ENCODE measurements at places on chromosomes 6 and 20.
A peak's percentile ranks its signal among the peaks of the same experiment; 100 is the strongest.

GRCh38 chr6:37170273-37171200 lies 585 bp downstream of the PIM1 start:
- peak; percentile 56 for DNase-seq

DNA sequence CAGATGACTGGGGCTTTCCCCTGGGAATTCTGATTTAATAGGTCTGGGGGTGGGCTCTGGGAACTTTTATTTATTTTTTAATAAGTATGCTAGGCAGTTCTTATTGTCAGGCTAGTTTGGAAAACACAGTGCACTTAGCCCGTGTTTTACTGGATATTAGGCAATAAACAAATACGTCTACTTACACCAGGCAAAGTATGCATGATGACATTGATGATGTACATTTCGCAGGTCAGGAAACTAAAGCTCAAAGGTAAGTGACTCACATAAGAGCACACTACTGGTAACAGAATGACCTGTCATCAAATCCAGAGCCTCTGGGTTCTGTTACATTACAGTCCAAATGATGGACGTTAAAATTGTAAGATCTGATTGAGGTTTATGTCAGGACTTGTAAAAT lies 144.4 kb upstream of the EXOC2 start:
- DNase-seq, result no peak

DNA sequence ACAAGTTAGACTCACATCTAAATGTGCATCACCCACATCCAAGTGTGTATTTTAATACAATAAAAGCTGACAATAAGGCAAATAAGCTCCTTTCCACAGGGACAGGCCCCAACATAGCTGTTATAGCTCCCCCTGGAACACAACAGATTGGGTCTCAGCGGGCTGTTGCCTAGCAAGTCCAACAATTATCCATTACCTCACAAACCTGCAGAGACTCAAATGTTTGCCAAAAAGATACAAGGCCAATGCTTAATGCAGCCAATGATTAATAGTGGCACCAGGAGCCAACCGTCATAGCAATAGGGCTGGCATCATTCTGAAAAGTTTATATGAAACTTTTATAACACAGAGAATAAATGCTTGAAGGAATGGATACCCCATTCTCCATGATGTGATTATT lies 35.7 kb downstream of the EPB41L2 start:
- no peak for DNase-seq

DNA sequence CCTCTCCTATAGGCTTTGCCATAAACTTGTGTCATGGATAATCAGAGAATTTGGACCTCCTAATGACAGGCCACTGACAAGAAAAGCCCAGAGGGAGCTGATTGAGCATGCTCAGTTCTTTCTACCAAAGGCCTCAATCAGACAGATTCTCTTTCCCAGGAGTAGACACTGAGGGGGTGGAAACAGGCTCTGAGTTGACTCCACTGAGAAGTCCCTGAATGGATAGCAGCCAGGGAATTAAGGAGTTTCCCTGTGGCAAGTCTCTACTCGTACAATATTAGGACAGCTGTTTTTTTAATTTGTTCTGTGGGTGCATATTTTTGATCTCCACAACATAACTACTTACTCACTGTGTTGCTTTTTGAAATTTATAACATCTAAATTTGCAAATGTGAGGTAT lies 63.3 kb downstream of the SLC16A10 start:
- no peak for DNase-seq

DNA sequence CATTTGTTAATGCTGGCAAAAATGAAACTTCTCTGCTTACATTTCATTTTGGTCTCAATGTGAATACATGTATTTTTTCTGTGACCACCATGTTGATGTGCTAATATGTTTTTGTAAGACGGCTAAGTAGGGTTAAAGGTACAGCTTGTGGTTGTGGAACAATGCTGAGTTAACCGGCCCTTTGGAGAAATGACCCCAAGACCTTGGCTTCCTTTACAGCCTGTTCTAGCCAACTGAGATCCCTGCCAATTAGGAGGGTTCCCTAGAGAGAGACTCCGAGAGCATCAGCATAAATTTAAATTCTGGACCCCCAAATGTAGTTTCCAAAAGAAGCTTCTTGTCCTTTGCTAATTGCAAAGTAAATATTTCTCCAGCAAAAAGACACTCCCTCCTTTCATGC lies 44.4 kb downstream of the RSPO3 start:
- DNase-seq, result no peak

DNA sequence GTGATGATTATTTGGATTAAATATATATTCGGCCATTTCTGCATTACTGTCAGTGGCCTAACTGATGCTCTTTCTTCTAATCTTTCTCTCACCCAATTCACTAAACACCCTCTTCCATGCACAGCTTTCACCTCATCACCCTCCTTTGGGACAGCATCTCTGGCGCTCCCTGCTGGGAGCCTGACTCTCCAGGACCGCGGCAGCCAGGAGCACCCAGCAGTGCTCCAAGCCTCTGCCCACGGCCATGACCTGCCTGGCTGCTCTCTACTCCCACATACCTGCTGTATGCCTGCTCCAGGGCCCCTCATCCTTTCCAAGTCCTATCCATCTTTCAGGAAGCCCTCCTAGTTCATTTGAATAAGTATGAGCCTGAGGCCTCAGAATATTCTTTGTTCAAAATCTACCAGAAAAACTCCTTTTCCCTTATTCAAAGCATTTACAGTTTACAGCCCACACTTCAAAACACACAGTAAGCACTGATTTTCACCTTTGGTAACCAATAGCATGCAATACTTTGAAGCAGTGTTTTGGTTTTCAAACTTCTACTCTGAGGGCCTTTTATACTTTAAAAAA lies 15.2 kb downstream of the CTCFL start:
- peak; percentile 39 for DNase-seq

DNA sequence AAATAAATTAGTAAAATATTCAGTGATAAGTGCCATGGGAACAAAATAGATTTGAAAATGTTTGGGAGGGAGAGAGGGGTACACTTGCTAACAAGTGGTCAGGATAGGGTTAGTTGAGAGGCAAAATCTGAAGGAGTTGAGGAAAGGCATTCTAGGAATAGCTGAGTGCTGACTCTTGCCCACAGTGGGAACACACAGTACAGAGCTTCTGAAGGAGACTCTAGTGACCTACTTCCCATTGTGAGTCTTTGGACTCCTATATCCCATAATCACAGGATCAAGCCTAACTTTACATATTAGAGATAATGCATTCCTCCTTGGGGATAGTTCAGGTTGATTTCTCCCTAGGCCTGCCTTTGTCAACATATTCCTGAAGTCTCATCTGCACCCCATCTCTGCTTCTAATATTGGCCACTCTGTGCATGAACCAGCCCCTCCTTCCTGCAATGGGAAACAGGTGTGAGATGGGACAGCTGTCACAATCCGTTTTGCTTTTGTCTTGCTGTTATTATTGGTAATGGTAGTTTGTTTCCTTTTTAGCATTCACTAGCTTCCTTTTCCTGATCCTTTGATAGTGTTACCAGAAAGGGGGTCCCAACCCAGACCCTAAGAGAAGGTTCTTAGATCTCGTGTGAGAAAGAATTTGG lies 2.6 kb upstream of the TRIM38 start:
- DNase-seq, result no peak

DNA sequence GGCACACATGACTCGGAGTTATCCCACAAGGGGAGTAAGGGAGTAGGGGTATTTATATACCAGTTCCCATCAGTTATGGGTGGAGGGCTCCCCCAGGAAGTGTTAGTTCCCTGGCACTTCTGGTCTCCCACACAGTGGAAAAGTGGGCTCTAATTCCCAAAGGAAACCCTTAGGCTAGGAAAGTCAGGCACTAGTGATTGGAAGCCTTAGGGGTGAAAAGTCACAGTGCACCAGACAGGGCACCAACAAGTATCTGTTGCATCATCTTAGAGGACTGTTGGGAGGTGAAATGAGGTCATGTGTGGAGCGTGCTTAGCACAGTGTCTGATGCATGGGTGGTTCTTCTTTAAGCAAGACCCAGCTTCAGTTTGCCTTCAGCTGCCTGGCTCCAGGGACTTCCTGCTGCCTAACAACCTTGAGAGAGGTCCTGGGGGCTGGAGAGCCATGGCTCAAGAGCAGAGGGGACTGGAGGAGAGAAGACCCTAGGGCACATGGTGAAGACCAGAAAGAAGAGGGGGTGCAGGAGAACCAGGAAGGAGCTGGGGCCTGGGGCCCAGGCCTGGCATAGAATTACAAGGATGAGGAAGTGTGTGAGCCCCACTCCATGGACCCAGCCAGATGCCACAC lies 7.5 kb upstream of the FOXP4 start:
- DNase-seq, result peak; percentile 86

GRCh38 chr6:6858533-6858982 lies 249.2 kb upstream of the RREB1 start:
- peak; percentile 85 for DNase-seq

DNA sequence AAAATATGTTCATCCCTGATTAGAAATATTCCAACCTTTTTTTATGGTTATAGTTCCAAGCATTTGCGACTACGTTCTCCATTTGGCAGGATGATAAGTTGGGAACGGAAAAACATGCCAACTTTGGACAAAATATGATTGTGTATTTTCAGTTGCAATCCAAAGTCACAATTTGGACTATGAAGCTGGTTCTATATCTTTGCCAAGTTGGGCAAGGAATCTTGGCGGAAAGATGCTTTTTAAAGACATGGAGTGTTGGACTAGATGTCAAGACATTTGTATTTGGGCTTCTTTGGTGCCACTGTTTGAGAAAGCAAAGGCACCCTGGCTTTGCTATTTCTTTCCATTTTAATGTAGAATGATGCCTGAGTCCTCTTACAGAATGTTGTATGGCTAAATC lies 33.3 kb upstream of the JAG1 start:
- no peak for DNase-seq

DNA sequence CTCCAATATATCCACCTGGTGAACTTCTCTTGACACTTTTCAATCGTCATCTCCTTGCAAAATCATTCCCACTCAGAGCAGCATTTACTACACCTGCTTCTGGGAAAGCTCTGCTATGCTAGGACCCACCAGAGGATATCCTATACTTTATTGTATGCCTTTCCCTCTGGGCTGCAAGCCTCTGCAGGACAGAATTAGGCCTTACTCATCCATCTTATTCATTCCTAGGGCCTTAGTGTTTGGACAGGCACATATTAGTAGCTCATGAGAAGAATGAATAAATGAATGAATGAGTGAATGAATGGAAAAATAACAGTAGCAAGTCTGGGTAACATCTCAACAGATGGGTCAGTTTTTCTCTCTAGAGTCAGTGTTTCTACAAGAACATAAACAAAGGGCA lies 216.1 kb downstream of the MAFB start:
- no peak for DNase-seq

DNA sequence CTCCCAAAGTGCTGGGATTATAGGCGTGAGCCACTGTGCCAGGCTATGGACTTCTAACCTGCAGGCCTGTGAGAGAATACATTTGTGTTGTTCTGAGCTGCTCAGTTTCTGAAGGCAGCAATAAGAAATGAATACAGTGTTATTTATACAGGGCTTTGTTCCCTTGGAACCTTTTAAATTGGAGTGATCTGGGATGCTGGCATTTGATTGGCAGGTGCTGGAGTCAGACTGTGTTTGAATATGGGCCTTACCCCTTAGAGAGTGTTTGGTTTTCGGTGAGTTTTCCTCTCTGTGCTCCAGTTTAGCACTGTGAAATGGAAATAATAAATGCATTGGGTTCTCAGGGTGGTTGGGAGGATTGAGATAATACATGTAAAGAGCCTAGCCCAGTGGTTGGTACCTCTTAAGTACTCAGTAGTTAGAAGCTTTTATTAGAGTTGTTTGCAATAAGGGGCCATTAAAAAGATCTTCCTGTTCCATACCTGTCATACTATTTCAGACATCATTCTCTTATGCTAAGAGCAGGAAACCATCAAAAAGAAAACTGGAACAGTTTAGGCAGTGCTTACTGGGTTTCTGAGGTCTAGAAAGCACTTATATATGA lies 22.1 kb downstream of the BMP6 start:
- DNase-seq, result no peak

GRCh38 chr20:18172379-18172778 lies 34.7 kb downstream of the KAT14 start:
- no peak for DNase-seq

DNA sequence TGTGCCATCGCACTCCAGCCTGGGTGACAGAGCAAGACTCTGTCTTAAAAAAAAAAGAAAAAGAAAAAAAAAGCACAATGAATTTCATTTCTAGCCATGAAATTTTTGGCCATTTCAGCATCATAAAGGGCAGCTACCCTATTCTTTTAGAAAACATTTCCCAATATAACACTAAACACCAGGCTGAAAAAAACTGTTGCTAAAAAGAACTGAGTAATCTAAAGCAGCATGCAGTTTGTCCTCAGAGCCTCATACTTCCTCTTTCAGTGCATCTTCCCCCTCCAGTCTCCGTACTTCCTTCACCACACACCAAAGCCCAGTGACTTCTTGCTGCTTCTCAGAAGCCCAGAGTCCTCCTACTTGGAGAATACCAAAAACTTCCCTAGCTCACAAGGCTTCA lies 5.6 kb upstream of the IFNGR1 start:
- DNase-seq, result peak; percentile 91

DNA sequence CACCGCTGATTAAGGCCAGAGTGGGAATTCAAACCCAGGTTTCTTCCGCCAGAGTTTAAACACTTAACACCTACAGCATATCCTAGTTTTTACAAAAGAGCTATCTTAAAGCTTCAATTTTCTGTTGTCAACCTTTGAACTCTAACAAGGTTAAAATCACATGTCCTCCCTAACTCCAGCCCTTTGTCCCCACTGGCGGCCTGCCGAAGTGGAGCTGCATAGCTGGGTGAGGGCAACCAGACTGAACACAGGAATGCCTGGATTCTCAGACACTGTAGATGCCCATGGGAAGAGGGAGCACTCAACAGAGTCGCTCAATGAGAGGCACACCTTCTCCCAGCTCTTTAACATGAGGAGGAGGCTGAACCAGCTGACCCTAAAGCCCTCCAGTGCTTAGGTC lies 59.1 kb downstream of the LRFN2 start:
- no peak for DNase-seq

- DNase-seq, result no peak
Measured at GRCh38 chr6:24648276-24648675, 2.3 kb upstream of the KIAA0319 start.

DNA sequence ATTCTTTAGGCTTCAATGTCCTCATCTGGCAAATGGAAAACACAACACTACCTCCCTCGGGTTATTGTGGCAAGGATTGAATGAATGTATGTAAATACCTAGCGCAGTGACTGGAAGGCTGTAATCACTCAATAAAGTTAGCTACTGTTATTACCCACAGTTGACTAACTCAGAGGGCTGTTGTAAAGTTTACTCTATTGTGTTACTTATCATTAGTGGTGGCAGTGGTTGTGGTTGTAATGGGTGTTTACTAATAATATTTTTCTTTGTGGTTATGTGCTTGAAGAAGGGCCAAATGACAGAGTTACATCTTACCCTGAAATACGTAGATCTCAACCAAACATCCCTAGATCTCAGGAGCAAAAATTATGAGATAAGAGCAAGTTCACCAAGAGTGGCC lies 42.0 kb upstream of the PXDC1 start:
- no peak for DNase-seq

GRCh38 chr6:108966855-108967755 lies 118.9 kb downstream of the ARMC2 start:
- peak; percentile 82 for DNase-seq

All from KBM-7 (cell line).